ENCODE measurements at places on chromosomes 16 and 17.

GRCh38 chr16:3729161-3730112, 12.1 kb upstream of the TRAP1 start:
- no peak for DNase-seq

DNA sequence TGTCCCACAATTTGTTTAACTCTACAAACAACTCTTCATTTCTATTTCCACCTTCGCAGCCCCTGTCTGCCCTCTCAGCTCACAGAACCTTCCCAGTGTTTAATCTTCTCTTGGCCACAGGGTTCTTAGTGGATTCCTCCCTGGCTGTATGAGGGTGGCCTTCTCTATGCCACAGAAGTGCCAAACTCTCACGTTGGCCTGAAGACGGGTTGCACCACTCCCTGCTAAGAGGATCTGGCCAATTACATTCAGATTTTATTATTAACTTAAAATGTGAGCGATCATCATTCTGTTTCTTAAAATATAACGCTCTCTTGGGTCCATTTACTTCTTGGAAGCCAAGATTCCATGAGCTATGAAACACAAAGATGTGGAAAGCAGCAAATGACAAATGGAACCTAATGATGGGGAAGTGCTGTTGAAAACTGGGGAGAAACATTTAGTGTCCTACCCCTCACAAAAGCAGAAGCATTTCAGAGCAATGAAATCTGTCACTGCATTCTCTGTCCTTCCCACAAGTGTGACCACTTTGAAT, 91.3 kb upstream of the NOG start:
- no peak for DNase-seq

DNA sequence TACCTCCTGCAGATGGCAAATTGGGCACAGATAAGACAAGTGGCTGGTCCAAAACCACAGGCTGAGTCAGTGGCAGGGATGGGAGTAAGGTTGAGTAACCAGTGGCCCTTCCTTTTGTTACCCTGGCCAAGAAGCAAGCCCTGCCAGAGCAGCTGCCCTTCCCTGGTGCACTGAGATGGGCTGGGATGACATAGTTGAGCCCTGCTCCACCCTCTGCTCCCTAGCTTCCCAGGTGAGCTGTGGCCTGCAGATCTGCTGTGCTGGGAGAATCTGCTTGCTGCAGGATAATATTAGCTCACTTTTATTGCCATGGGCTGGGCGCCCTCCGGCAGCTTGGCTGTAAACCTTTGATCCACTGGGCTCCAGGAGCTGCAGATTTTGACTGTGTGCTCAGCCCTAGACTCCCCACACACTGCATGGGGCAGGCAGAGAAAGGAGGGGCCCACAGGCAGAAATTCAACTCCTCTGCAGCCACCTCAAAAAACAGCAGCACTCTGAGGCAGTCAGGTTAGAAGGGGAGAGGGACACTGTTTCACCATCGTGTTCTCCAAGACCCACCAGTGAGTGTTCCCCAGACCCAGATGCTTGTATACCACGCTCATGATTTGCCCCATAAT, 101.8 kb downstream of the CBLN1 start:
- no peak for DNase-seq

DNA sequence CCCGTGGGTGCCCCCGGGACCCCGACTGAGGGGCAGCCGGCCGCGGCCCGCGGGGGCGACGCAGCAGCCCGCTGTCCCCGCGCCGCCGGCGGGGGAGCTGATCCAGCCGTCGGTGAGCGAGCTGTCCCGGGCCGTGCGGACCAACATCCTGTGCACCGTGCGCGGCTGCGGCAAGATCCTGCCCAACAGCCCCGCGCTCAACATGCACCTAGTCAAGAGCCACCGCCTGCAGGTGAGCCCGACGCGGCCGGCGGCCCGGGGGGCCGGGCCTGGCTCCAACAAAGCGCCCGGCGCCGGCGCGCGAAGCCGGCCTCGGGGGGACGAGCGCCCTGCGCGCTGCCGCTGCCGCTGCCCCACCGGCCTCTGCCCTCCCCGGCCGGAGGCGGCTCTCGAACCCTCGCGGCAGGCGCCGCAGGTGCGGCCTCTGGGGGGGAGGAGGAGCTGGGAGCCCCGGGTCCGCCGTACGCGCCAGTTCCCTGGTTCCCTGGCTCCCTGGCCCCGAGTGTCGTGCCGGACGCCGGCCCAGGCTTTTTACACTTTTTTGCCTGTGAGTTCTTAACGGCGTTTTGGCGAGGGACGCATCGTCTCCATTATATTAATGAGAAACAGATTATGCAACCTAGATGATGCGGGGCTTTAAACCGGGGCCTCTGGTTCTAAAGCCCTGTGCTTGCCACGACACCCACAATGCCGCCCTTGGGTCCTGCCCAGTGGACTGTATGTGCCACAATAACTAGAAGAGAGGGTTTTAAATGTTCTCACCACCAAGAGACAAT, 521 bp downstream of the ATMIN start:
- DNase-seq: peak; percentile 78

DNA sequence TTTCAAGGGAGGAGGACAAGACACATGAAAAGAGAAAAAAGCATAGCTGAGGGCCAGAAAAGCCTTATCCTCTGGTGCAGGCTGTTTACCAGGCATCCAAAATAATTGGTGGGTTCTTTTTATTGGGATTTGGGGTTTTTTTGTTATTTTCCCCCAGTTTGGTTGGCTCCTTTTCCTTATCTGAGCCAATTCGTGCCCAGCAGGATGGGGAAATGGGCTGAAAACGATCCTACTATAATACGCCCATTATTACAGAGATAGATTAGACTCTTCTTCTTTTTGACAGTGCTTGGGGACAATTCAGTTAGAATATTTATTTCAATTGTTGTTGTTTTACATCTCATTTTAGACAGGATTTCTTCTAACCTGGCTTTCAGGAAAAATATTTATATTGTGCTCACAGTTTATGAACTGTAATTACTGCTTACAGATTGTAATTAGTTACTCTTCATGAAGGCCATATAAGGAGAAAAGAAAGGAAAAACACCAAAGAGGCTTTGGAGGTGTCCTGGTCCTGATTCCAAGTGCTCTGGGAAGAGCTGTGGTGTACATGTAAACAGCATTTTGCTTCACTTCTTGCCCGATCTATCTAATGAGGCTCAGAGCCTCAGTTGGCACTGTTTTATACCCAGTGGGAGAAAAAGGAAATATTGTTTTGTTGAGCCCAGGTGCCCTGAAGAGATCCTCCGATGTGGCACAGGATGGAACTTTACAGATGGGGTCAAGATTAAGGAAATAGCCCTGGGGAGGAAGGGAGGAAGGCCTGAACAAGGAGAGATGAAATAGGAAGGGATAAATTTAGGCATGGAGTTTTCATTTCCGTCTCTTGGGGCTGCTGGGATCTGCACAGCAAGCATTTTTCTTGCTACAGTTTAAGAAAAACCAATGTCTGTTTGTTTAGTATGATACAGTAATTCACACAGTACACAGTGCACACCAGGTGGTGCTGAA, 611 bp upstream of the ANKRD40 start:
- no peak for DNase-seq

DNA sequence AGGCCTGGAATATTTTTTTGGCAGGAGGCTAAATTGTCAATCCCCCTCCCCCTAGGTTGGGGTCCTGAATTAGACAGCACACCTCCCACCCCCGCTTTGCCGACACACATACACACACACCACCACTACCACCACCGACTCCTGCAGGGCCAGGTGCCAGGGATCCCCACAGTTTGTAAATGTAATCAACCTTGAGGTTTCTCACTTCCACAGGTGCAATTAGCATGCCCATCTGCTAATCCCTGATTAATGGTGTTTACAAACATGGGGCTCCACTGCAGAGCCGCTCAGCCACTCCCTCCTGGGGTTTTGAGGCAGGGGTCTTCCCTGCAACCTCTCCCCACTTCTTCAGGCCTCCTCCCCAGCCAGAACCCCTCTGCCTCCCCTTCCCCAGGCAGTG, 11.8 kb downstream of the MRM1 start:
- no peak for DNase-seq

DNA sequence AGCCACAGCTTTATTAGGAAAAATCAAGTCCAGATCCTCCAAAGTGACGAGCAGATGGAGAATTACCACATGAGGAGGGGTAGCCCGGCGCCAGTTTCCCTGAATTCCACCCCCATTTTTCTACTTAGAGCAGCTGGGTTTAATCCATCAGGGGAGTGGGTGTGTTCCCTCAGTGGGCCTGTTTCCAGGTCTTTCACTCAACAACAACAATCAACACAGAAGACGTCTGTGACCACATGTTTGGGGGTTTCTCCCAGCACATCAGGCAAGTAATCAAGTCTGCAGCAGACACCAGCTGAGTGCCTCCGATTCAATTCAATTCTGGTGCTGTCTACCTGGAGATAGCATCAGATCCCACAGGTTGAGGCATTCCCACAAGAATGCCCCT, 6.8 kb downstream of the SLC6A2 start:
- DNase-seq: no peak

- DNase-seq: no peak
Observed at GRCh38 chr17:41810659-41811548, 845 bp downstream of the P3H4 start.

DNA sequence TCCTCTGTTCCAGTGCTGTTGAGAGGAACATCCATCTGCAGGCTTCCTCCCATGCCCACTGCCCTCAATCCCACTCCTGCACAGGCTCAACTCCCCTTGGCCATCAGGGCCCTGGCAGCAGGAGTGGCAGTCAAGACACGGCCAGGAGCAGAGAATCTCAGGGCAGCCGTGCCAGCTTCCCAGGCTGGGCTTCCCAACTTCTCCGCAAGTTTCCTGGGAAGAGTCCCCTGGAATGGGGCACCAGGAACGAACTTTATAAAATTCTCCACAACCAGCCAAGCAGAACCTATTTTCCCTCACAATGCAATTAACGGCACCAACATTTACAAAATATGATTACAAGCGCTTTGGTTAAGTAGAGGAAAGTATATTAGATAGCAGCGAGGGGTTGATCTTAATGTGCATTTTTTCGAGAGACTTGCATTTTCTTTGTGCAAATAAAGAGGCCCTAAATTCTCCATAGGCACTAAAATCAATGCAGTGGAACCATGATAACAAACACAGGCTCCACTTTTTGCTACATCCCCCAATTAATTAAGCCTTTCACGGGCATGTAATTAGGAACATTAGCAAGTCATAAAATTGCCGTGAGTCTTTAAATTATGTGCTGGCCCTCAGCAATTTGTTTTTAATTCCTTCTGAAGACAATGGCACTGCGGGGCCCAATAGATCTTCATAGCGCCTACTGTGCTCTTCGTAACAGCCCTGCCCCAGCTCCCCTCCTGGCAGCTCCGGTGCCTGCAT, 99.9 kb upstream of the LHX1 start:
- no peak for DNase-seq

GRCh38 chr17:19346351-19347255, 15.9 kb downstream of the B9D1 start:
- no peak for DNase-seq

DNA sequence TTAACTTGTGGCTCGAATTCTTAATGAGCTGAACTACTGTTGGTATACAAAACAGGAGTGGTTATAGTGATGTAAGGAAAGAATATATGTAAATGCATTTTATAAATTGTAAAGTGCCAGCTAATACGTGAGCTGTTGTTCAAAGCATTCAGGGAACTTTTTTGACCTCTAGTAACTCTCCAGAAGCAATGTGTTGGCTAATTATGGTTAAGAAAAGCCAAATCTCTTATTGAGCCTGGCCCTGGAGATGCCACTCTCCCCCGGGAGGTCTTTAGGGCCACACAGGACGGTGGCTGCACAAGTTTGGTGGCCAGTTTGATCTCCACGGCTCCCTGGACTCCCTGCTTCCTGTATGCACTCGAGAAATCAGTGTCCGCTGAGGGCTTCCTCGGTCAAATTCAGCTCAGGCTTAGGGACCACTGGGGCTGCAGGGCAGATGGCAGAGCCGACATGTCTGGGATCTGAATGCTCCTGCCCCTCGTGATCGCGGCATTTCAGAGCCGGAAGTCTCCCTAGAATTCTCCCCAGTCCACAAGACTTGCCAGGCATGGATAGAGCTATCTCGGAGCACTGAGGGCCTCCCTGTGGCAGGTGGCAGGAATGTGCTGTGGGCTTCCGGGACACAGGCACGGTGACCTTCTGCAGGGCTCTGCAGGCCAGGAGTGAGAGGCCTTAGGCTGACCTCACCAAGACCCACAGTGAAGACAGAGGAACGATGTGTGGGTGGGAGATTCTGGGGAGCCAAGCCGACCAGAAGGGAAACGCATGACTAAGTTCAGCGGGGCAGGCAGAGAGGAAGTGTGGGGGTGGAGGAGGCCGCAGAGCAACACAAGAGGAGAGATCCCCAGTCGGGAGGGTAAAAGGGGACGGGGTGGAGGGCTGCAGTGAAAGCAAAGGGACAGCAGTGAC, 18.6 kb upstream of the PITPNM3 start:
- peak; percentile 64 for DNase-seq

GRCh38 chr17:70102531-70102930, 27.5 kb downstream of the KCNJ16 start:
- no peak for DNase-seq

DNA sequence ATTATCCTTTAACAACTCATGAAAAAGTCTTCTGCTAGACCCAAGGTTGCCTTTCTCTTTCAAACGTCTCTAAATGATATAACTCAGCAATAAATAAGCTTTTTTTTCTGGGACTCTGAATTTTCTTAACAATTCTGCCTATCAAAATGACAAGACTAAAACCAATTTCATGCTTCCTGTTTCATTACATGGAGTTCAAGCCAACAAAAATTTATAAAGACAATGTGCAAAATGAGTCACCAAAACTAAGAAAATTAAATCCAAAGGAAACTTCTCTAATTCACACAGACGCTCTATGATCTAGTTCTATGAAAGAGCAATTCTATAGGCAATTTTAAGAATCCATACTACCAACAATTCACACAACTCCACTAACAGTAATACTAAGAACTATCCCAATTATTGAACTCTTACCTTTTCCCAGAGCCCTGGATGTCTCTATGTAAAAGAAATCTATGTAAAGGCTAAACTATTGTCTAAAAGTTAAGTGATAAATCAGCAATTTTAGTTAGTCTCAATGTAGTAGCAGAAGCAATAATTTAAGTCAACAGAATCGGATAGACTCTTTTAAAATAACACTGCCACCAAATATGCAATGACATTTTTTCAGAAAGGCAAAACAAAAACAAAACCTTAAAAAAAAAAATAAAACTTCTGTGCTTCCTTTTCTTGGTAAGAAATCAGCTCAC, 44.2 kb downstream of the ZZEF1 start:
- DNase-seq: no peak

DNA sequence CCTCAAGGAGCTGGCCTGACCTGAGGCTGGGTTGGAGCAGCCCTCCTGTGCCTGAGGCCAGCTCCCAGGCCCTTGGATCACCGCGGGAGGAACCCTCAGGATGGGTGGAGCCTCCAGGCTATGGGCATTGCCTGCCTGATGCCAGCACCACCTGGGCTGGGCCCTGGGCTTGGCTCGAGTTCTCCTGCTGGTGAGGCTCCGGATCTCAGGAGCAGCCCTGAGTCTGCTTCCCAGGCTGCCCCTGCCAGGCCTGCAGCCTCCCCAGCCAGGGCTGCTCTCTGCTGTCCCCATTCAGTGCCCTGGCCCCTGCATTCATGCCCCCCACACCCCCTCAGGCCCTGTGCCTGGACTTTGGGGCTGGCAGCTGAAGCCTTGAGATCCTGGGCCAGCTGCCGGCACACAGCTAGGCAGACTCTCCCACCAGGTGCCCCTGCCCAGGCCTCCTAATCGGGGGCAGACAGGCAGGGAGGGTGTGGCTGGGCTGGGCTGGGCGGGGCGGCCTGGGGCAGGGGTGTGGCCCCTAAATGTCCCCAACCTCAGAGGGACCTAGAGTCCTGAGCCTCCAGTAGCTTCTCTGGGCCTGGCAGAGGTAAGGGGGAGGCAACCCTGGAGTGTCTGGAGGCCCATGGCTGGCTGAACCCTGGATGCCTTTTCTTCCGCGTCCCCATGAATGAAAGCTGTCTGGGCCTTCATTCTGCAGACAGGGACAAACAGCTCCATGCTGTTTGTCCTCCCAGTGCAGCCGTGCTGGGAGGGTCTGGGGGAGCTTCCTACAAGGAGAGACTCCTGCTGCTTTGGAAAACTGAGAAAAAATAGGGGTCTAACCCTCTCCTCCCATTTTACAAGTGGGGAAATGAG, 1.1 kb upstream of the PIGQ start:
- no peak for DNase-seq
